ENCODE measurements at places on chromosomes 16 and 17. TPM values are rescaled to one million over a fixed set of nuclear protein-coding genes. Genes with fewer than 3 reads are reported as not detected.

The TOM1L2 gene
- 29.4 TPM for total RNA-seq

The TAC4 gene
- total RNA-seq, result not detected

The SRCIN1 gene
- total RNA-seq, result 13.8 TPM

The ATP2A1 gene
- 2.7 TPM for total RNA-seq

The C17orf100 gene
- total RNA-seq, result 6.1 TPM

The SEPTIN1 gene
- 2.3 TPM for total RNA-seq

The CCDC154 gene
- total RNA-seq, result 5.7 TPM

The TLE7 gene
- total RNA-seq, result not detected

The TEX14 gene
- total RNA-seq, result 0.22 TPM

GRCh38 chr16:75624921-75625334 lies 1.8 kb upstream of the ADAT1 start:
- no peak for DNase-seq

- no peak for DNase-seq
Observed at GRCh38 chr16:8845699-8846298, 23.0 kb downstream of the CARHSP1 start.

DNA sequence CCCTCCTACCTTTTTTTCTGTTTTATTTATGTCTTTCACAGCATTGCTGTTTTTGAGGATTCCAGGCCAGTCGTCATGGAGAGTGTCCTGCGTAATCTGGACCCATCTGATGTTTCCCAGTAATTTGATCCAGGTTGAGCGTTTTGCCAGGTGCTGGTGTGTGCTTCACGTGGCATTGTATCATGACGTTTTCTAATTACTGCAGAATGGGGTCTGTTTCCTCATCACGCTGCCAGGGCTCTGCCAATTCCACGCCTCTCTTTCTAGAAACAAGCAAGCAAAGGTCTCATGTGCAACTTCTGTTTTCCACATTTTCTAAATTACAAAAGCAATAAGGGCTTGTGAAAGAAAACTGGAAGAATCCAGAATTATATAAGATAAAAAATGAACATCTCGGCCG lies 28.3 kb upstream of the BHLHA9 start:
- no peak for DNase-seq

DNA sequence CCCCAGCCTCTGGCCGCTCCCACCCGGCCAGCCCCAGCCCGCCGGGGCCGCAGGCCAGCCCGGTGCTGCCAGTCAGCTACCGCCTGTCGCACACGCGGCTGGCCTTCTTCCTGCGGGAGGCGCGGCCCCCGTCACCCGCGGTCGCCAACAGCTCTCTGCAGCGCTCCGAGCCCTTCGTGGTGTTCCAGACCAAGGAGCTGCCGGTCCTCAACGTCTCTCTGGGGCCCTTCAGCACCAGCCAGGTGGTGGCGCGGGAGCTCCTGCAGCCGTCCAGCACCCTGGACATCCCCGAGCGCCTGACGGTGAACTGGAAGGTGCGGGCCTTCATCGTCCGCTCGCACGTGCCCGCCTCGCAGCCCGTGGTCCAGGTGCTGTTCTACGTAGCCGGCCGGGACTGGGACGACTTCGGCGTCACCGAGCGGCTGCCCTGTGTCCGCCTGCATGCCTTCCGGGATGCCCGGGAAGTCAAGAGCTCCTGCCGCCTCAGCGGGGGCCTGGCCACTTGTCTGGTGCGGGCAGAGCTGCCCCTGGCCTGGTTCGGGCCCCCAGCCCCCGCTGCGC lies 46.8 kb downstream of the TMEM132E start:
- no peak for DNase-seq

- DNase-seq, result no peak
Observed at GRCh38 chr17:73390221-73390620, 78.4 kb upstream of the CDC42EP4 start.

DNA sequence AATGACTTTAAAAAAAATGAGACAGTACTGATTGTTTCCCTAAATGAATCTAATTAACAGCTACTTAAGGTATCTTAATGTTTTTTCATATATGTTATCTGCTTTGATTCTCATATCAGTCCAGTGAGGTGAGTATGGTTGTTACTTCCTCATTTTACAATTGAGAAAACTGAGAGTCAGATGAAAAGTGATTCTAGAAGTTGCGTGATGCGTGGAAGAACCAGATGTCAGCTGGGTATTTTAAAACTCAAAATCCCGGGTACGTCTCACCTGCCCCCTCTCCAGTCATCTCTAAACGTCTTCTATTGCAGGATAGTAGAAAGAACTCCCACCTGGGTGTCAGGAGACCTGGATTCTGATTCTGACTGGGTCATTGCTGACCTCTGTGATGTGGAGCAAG lies 89.2 kb downstream of the MAP2K6 start:
- DNase-seq, result no peak

DNA sequence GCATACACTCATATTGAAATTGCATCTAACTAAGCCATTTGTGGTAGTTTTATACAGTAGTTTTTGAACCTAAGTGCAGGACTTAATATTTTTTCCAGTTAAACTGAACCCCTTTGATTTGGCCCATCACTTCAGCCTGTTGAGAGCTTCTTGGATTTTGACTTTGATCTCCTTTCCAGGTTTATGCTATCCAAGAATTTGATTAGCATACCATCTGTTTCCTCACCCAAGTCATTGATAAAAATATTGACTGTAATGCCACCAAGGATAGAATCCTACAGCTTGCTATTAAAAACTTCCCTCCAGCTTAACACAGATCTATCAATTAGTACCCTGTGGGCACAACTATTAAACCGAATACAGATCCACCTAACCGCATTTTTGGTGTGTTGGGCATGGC lies 7.2 kb downstream of the TMEM94 start:
- DNase-seq, result no peak

- no peak for DNase-seq
Observed at GRCh38 chr17:1077986-1078711, 81.2 kb downstream of the TIMM22 start.

- no peak for DNase-seq
Observed at GRCh38 chr17:21389394-21389793, 13.2 kb downstream of the KCNJ12 start.

- peak; percentile 28 for DNase-seq
Observed at GRCh38 chr16:87392821-87393679, 914 bp downstream of the MAP1LC3B start.

DNA sequence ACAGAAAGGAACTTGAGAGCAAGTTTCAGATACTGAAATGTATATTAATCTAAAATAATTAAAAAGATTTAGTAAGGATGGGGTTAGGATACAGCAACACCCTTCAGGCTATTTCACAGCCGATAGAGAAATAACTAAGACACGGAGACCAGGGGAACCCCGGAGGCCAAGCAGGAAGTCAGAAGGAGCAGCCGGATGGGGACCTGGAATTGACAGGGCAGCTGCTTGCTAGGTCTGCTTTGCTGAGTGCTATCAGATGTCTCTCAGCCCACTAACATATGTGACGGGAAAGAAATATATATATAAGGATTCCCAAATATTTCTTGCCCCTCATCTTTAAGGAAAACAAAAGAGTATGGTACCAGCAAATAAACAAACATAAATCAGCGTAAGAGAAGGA lies 154.1 kb upstream of the CDH5 start:
- DNase-seq, result no peak

DNA sequence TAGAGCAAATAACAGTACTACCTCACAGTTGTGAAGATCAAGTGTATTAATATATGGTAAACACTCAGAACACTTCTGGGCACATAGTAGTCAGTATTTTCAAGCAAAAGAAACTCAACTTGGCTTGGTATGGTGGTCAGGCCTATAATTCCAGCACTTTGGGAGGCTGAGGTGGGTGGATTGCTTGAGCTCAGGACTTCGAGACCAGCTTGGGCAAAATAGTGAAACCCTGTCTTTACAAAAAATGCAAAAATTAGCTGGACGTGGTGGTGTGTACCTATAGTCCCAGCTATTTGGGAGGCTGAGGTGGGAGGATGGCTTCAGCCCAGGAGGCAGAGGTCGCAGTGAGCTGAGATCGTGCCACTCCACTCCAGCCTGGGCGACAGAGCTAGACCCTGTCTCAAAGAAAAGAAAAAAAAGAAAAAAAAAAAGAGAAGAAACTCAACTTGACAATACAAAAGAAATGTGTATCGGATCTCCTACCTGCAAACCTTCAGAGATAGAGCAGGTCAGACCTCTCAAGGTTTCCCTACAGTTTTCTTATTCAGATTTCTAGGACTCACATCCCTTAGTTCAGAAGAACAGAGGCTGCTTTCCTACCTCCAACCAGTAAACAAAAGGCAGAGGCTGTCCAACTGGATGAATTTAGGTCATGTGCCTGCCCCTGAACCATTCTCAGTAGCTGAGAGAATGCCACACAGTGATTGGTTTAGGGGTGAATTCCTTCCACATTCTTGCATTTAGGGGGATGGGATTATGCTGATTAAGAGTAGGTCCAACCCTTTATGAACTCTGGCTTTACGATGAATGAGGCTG lies 1.7 kb upstream of the KPNA2 start:
- DNase-seq, result no peak

DNA sequence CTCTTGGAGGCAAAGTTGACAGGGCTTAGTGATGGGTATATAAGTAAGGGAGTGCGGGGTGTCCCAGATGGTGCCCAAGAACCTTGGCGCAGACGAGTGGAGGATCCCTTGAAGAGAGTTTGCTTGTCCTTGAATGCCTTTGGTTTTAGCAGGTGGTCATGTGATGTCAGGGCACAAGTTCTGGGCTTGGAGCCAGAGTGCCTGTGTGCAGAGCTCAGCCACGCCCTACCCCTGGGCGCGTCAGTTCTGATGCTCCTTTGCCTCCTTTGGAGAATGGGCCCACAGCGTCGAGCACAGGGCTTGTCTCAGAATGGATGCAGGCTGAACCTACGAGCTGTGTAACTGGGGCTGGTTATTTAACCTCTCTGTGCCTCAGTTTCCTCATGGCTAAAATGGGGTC lies 412.2 kb upstream of the EEF2KMT start:
- DNase-seq, result no peak

DNA sequence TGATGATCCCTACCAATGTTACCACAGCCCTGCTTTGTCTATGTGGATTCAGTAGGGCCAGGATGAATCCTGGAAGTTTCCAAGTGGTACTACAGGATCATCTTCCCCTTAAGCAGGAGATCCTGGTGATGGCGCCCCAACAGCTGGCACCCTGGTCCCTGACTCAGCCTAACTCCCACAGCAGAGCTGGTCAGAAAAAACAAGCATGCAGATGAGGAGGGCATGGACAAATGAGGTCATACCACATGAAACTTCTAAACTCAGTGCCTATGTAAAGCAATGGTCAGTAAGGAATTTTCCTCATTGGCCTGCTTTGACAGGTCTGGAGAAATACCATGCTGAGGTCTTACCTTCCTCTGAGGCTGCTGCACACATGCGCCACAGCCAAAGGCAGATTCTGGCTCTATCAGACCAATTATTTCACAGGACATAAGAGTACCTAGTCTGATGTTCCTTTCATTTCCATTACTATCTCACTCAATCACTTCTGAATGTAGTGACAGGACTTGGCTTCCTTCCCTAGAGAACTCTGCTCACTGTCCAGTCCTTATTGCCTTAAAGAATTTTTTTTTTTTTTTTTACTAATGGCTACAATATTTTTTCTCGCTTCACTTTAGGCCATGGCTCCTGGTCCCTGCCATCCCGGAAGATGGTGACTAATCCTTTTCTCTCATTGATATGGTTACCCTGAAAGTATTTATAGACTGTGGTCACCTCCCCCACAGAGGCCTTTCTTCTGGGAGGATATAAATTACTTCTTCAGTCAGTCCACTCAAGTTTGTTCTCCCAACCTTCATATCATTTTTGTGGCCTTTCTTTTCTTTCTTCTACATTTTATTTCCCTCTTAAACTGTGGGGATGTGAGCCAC lies 525.2 kb upstream of the PSMD7 start:
- DNase-seq, result no peak

DNA sequence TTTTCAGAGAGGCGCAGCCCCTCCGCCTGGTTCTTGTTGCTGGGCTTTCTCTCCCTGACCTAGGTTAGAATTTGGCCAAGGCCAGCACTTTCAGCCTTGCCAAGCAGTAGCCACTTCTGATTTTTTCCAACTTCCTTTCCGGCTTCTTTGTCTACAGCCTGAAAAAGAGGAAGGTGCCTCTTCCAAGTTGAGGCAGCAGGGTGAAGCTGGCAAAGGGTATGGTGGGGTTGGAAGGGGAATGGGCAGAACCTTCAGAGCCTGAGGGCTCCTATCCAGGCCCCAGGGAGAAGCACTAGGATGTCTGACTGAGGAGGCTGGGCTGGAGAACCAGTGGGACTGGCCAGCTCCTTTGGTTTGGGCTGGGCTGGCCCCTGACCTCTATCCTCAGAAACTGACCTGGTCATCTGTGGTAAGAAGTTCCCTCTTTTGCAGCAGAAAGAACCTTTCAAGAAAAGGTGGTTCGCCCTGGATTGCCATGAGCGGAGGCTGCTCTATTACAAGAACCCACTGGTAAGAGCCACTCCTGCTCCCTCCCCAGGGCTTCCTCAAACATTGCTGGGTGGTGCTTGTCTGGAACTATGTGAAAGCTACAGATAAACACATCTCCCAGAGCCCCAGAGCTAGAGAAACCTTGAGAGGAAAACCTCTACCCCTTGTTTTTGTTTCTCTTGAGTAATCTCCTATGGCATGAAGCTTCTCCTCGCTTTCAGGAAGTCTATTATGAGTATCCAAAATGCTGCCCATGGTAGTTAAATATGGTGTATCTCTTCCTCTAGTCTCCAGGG lies 16.6 kb upstream of the RNF135 start:
- DNase-seq, result no peak
